GM23338 (cell line): ENCODE measurements at places on chromosomes 4 and X. TPM values are rescaled to one million over a fixed set of nuclear protein-coding genes. Genes with fewer than 3 reads are reported as not detected.

DGAT2L6 gene
- not detected in 2 replicates for polyA plus RNA-seq

AFP gene
- 17.1 and 17.3 TPM in 2 replicates for polyA plus RNA-seq

RPL10 gene
- 1,696 and 1,721 TPM in 2 replicates for polyA plus RNA-seq

CPLX1 gene
- polyA plus RNA-seq, result 0.86 and 1.1 TPM in 2 replicates

NPY1R gene
- 3.1 and 3.8 TPM in 2 replicates for polyA plus RNA-seq

C4orf51 gene
- polyA plus RNA-seq, result 0.71 TPM in 1 of 2 replicates, not detected in the other

SLITRK4 gene
- polyA plus RNA-seq, result 1.5 and 2.9 TPM in 2 replicates

PRDM8 gene
- polyA plus RNA-seq, result 0.16 TPM in 1 of 2 replicates, not detected in the other
